Psoas muscle (tissue), 8 donors: ENCODE measurements at places on chromosomes 12 and 14.

DNA sequence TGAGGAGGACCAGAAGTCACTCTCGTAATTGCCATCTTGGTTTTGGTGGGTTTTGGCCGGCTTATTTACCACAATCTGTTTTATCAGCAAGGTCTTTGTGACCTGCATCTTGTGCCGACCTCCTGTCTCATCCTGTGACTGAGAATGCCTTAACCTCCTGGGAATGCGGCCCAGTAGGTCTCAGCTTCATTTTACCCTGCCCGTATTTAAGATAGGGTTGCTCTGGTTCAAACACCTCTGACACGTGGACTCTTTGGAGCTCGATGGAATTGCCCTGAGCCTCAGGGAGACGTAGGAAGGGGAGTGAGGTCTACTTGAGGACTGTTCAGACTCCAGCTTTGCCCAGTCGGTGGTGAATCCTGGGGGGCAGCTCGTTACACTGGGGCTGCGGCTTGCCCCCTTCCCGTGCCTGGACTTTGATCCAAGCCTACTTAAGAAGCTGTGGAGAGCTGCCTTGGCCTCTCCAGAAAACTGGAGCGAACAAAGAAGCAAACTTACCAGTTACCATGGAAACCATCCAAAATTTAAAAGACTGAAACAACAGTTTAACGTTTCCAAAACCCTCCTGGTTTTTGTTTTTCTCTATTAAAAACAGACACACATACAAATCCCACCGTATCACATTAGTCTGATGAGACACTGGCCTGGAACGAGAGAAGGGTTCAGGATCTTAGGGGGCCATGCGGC lies 28.0 kb downstream of the CALM1 start:
- DNase-seq: no peak

- no peak for DNase-seq
Measured at GRCh38 chr12:124450376-124450750, 117.0 kb downstream of the NCOR2 start.

DNA sequence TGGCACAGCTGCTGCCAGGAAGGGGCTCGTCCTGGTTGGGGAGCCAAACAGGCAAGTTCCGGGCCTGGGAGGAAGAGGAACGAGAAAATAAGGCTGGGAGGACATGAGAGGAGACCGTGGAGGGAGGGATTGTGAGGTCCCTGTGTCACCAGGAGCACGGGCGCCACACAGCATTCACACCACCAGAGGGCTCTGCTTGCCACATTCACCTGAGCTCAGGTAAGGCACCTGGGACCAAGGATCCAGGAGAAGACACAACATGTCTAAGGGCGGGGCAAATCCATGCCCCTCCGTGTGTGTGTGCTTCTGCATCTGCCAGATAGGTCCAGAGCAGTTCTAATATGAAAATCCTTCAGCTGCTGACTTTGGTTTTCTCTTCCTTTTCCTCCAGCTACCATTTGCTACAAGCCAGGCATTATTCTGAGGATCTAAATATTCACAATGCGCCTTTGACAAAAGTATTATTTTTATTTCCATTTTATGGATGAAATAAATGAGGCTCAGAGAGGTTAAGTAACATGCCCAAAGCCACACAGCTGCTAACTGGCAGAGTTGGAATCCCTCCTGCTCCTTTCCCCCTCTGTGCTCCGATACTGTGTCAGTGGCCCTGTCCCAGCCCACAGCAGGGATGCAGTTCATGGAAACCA lies 14.6 kb downstream of the RAPGEF3 start:
- no peak for DNase-seq

- DNase-seq: no peak
Measured at GRCh38 chr14:24459331-24459730, 16.8 kb upstream of the SDR39U1 start.

GRCh38 chr12:5260591-5261086 lies 171.3 kb upstream of the NTF3 start:
- DNase-seq: no peak

GRCh38 chr12:123951467-123951866 lies 21.2 kb downstream of the CCDC92 start:
- no peak for DNase-seq
